ENCODE measurements at places on chromosomes 12 and 14. TPM values are rescaled to one million over a fixed set of nuclear protein-coding genes. Genes with fewer than 3 reads are reported as not detected.

DNA sequence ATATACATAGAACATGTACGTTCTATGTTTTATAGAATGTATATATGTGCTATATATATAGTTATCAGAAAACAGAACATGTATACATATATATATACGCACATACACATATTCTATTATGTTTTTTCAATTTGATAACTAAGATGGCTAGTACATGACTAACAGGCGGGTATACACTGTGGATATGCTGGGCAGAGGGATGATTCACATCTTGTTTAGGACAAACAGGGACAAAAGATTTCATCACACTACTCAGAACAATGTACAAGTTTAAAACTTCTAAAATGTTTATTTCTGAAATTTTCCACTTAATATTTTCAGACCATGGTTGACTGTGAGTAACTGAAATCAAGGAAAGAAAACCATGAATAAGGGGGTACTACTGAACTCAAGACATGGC lies 17.4 kb downstream of the TIMELESS start:
- DNase-seq, result no peak

GRCh38 chr12:89838833-89839232 lies 130.2 kb upstream of the ATP2B1 start:
- DNase-seq, result no peak

DNA sequence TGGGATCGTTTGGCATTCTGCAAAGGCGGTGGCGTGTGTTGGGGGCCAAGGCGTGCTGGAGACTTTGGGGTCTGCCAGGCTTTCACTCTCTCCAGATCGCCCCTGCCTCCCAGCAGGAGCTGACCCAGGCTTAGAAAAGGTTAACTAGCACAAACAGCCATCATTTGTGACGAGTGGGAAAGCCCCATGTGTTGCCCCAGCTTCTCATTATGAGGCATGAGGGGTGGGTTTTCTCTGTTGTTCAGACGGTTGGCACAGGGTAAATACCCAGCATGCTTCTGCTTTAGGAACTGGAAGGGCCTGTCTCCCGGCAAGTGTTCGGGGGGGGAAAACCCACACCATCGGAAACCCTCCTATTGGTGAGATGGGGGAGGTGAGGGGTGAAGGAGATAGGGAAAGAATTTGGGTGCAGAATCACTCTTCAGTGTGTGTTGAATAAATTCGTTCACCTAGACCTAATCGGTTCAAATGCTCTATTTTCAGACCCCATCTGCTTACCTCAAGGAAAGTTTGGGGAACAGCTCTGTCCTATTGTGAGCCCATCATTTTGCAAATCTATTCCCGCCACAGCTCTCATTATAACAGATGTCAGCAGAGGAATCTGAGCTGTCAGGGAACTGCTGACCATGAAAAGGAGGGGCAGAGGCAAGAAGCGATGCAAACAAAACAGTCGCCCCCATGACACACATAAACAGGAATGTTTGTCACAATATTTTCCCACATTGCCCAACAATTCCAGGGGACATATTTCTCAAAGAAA lies 34.7 kb upstream of the C12orf42 start:
- DNase-seq, result no peak

The BHLHE41 gene
- 0.41 TPM for total RNA-seq

- no peak for DNase-seq
Observed at GRCh38 chr14:93100570-93100969, 15.2 kb downstream of the ITPK1 start.

- no peak for DNase-seq
Observed at GRCh38 chr14:91169951-91170350, 56.1 kb downstream of the DGLUCY start.

GRCh38 chr14:94310248-94310647 lies 12.9 kb downstream of the SERPINA6 start:
- DNase-seq, result no peak

The CD163L1 gene
- total RNA-seq, result 8.8 TPM

- DNase-seq, result no peak
Observed at GRCh38 chr14:97021571-97022168, 224.5 kb downstream of the VRK1 start.

The FAM161B gene
- 1.5 TPM for total RNA-seq

- DNase-seq, result no peak
Observed at GRCh38 chr14:23528555-23528954, 23.0 kb downstream of the ZFHX2 start.

DNA sequence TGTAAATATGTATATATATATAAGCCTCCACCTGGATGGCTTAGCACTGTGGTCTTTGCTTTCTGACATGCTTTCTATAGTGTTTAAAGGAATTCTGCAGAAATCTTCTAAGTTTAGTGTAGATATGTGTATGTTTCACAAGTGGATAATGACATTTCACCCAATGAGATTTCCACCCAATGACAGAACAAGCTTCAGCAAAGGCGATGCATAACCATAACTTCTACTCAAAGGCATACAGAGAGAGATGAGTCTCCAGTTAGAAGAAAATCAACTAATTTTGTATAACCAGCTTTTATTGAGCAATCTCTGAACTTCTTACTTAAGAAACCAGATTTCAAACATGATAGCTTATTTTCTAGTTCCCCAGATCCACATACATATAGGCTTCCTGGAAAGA lies 134.0 kb downstream of the DYRK2 start:
- DNase-seq, result no peak

- DNase-seq, result peak; percentile 84
Observed at GRCh38 chr12:6423267-6424007, 21.3 kb upstream of the CD27 start.

The OTX2 gene
- not detected for total RNA-seq

The DPPA3 gene
- total RNA-seq, result not detected

GRCh38 chr12:12941450-12942350 lies 10.3 kb downstream of the GPRC5D start:
- no peak for DNase-seq

The RNF212B gene
- total RNA-seq, result not detected

DNA sequence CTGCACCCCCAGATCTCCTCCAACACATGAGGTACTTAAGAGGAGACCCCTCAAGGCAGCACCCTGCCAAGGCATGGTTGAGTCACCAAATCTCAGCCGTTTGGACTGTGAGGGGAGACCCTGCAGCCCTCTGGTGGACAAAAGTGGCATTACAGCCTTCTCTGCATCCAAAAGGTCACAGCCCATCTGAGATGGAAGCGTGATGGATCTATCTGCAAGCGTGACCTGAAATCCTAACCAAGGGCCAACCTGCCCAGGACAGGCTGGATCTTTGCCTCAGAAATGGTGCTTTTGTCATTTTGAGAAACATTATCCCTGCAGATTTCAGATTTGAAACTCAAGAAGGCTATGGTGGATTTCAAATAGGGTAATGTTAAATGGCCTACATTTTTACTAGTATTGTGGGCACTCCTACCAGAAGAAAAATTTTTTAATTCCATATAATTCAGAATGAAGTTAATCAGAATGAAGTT lies 23.7 kb upstream of the DHRS4 start:
- peak; percentile 41 for DNase-seq

The WSB2 gene
- 117 TPM for total RNA-seq

The TBX3 gene
- 3.3 TPM for total RNA-seq

DNA sequence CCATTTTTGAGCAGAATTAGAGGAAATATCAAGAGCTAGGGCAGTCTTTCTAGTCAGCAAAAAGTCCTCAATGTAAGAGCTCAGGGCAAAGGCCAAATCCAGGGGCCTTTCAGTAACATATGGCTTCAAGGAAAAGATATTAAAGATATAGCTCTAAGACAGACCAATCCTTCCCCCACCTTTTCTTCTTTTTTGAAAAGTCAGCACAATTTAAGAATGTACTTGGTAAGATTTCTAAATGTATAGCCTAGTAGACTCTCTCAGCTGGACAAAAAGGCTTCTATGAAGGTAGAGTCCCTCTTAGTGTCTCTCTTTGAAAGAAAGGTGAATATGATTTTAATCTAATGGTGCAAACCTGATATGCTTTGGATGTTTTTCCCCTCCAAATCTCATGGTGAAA lies 515.7 kb downstream of the VRK1 start:
- no peak for DNase-seq

DNA sequence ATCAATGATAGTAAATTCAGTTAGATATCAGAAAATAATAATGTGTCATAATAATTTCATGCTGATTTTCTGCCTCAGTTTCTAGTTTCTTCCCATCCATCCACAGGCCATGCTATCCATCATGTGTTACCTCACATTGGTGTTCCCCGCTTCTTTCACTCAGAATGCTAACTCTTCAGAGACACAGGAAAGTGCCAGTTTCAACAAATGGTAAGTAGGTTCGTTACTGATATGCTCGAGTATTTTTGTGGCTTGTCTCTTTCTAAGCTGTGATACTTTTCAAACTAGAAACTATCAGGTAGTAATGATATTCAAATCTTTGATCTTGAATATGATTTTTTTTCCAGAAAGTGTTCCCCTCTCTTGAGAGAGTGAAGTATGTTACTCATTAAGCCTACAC lies 1.5 kb downstream of the KLRB1 start:
- DNase-seq, result no peak

The HCFC2 gene
- 10.1 TPM for total RNA-seq

- no peak for DNase-seq
Observed at GRCh38 chr12:121120323-121120722, 12.4 kb upstream of the P2RX7 start.

DNA sequence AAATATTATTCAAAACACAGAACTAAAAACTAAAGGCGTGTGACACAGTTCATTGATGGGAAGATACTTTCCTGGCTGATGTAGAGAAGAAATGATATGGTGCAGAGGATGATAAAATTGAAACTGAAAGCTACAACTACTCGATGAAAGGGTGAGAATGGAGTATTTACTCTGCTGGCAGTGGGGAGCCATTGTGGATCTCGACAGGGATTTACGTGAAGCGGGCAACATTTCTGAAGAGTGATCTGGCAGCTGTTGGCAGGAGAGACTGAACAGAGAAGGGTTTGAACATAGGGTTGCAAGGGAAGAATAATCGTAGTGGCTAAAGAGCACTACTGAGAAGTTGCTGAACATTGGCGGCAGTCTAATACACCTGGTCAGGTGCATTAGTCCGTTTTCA lies 464.9 kb downstream of the PDZRN4 start:
- DNase-seq, result no peak

The FAR2 gene
- 13.9 TPM for total RNA-seq

Measured in A172 (cell line).